ENCODE measurements at places on chromosomes 16 and 17. TPM values are rescaled to one million over a fixed set of nuclear protein-coding genes. Genes with fewer than 3 reads are reported as not detected.

DNA sequence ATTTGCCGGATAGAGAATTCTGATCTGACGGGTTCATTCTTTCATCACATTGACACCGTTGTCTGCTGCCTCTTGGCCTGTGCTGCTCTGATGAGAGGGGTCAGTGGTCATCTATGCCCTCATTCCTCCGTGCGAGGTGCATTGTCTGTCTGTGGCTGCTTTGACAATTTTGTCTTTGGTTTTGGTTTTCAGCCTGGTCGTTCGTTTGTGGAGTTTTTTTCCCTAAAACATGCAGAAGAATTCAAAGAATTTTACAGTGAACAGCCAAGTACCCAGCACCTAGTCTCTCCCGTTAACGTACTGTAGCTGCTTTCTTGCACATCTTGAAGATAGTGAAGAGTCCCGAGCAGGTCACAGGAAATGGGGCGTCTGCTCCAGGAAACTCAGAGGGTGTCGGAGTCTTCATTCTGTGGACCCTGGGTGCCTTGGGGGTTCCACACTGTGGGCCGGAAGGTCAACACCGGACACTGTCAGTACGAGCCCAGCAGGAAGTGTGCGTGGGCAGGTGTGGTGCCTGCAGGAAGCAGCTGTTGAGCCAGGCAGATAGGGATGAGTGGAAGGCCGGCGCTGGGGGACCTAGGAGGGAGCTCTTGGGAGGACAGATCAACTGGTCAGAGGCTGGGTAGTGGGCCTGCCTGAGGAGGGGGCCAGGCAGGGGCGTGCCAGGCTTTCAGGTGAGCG is 28.2 kb downstream of the CRAMP1 start:
- peaks cover 85% of the 10 kb centered on the region for H3K36me3 ChIP-seq
- no peaks in the 10 kb centered on the region for H3K4me1 ChIP-seq
- H3K27me3 ChIP-seq = no peaks in the 10 kb centered on the region
- DNase-seq = no peak

GRCh38 chr17:49859991-49860953 is 12.4 kb upstream of the TAC4 start:
- H3K27me3 ChIP-seq = no peaks in the 10 kb centered on the region
- no peak overlapping the region for H3K27ac ChIP-seq
- H3K4me3 ChIP-seq = no peak overlapping the region

The ITGAD gene
- total RNA-seq = not detected

- DNase-seq = no peak
- peak overlapping the region; percentile 85 for H3K27ac ChIP-seq
- no peaks in the 10 kb centered on the region for H3K36me3 ChIP-seq
- no peak overlapping the region for H3K4me3 ChIP-seq
- peaks cover 82% of the 10 kb centered on the region for H3K4me1 ChIP-seq
- H3K27me3 ChIP-seq = no peaks in the 10 kb centered on the region
Measured at GRCh38 chr16:1548727-1549126, 15.3 kb downstream of the TMEM204 start.

- no peak overlapping the region for H3K4me3 ChIP-seq
- no peak for DNase-seq
- H3K4me1 ChIP-seq = no peaks in the 10 kb centered on the region
- no peak overlapping the region for H3K27ac ChIP-seq
- H3K36me3 ChIP-seq = no peaks in the 10 kb centered on the region
Measured at GRCh38 chr17:65093930-65094329, 37.4 kb upstream of the GNA13 start.

DNA sequence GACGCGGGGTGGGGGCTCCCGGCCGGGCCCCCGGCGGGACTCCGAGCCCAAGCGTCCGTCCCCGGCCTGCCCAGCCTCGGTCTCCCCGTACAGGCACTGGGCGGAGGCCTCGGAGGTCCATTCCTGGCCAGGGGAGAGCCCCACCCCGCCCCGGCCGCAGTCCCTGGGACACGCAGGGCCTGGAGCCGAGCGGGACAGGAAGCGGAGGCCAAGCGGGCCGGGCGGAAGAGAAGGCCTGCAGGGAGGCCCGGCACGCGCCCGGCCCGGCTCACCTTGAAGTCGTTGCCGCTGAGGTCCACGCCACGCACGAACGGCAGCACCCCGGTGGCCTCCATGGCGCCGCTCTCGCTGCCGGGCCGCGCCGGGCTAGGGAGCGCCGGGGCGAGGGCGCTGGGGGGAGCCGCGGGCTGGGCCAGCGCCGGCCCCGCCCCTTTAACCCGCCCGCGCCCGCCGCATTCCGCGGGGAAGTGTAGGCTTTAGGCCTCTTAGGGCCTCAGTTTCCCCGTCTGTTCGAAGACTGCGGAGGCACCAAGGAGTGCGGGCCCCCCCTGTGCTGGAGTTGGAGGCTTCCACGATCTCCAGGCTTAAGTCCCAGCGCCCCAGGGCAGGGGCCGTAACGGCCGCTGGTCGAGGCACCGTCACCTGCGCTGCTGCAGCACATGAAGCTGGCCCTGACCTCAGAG is at the start of gene FLII:
TSS of gene FLII (minus strand) at position 383 of the 683 bp plus-strand sequence. CDS start at position 335, 48 bp downstream.
- H3K27ac ChIP-seq = peak within 1 kb of the TSS; percentile 99
- H3K4me3 ChIP-seq = peak within 1 kb of the TSS; percentile 76
- H3K36me3 ChIP-seq = peaks cover 35% of the 10 kb centered on the region
- no peaks in the 10 kb centered on the region for H3K27me3 ChIP-seq
- peak; percentile 94 for DNase-seq

DNA sequence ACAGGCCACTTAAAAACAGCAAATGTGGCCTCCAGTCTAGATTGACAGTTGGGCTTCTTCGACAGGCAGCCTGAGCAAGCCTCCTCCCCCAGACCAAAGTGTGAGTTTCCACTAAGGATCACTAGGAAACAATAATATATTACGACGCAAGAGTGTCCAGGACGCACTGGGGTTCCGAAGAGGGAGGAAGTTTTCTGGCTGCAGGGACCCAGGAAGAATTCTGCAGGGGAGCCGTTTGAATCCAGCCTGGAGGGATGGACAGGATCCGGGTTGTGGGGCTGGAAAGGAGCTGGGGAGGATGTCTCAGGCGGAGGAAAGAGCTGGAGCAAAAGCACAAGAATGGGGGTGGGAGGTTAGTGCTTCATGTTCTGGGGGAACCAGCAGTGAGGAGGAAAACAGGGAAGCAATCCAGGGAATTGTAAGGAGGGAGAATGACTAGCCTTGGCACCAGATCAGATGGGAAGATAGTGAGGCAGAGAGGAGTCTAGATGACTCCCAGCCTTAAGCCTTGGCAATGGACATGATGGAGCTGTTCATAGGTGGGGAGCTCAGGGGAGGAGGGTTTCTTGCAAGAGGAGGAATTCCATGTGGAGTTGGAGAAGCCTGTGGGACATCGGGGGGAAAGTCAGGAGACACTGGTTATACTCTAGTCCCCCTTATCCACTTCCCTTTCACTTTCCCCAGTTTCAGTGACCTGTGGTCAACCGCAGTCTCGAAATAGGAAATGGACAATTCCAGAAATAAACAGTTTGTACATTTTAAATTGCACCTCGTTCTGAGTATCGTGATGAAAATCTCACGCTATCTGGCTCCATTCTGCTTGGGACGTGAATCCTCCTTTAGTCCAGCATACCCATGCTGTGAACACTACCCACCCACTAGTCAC is 26.6 kb downstream of the NGFR start:
- H3K4me1 ChIP-seq = no peaks in the 10 kb centered on the region
- no peaks in the 10 kb centered on the region for H3K27me3 ChIP-seq
- H3K36me3 ChIP-seq = no peaks in the 10 kb centered on the region
- no peak for DNase-seq
- H3K4me3 ChIP-seq = no peak overlapping the region
- no peak overlapping the region for H3K27ac ChIP-seq

- H3K4me3 ChIP-seq = peak overlapping the region; percentile 60
- H3K27me3 ChIP-seq = no peaks in the 10 kb centered on the region
- peak overlapping the region; percentile 86 for H3K27ac ChIP-seq
- H3K36me3 ChIP-seq = no peaks in the 10 kb centered on the region
- peaks cover 23% of the 10 kb centered on the region for H3K4me1 ChIP-seq
Measured at GRCh38 chr16:31143011-31143693, 6.7 kb downstream of the PRSS36 start.

- no peak overlapping the region for H3K27ac ChIP-seq
- H3K4me1 ChIP-seq = no peaks in the 10 kb centered on the region
- no peak for DNase-seq
Measured at GRCh38 chr16:78909226-78909625, 691.3 kb downstream of the MAF start.

GRCh38 chr16:13143551-13143950 is 242.2 kb downstream of the SHISA9 start:
- no peak for DNase-seq
- H3K36me3 ChIP-seq = no peaks in the 10 kb centered on the region
- no peaks in the 10 kb centered on the region for H3K4me1 ChIP-seq
- no peak overlapping the region for H3K4me3 ChIP-seq
- no peak overlapping the region for H3K27ac ChIP-seq
- H3K27me3 ChIP-seq = no peaks in the 10 kb centered on the region

- H3K27me3 ChIP-seq = no peaks in the 10 kb centered on the region
- H3K4me3 ChIP-seq = no peak overlapping the region
- peak overlapping the region; percentile 58 for H3K27ac ChIP-seq
Measured at GRCh38 chr16:11093572-11094074, 149.3 kb downstream of the CLEC16A start.

GRCh38 chr17:58377661-58378060 is 25.7 kb upstream of the SUPT4H1 start:
- DNase-seq = no peak
- H3K36me3 ChIP-seq = no peaks in the 10 kb centered on the region
- H3K27ac ChIP-seq = no peak overlapping the region
- H3K4me1 ChIP-seq = peaks cover 31% of the 10 kb centered on the region
- no peaks in the 10 kb centered on the region for H3K27me3 ChIP-seq

DNA sequence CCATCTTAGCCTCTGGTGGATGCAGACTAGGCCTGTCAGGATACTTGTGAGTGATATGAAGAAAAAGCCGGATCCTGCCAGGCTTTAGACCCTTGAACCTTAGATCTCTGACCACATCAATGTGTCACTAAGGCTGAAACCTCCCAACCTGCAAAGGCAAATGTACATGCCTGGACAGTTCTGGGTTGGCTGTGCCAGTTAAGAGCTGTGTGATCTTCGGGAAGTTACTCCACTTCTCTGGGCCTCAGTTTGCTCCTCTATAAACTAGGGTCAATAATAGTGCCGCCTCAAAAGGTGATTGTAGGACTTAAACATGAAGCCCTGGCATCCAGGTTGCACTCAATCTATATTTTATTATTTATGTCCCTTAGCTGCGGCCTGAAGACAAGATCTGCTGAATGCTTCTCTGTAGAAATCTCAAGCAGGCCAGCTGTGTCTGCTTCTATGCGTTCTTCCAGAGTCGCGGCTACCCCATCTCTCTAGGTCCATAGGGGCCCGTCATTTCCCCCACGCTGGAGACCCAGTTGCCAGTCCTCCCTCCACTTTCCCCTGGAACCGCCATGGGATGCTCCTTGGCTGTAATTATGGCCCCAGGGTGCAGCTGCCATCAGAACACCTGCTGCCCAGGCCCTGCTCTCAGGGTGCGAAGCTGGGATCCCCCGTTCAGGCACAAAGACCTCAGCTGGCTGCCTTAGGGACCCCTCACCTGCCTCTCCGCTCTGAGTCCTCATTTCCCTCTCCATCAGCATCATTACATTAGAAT is 50.2 kb downstream of the AKAP1 start:
- H3K36me3 ChIP-seq = no peaks in the 10 kb centered on the region
- no peaks in the 10 kb centered on the region for H3K4me1 ChIP-seq
- peak; percentile 12 for DNase-seq
- no peaks in the 10 kb centered on the region for H3K27me3 ChIP-seq

DNA sequence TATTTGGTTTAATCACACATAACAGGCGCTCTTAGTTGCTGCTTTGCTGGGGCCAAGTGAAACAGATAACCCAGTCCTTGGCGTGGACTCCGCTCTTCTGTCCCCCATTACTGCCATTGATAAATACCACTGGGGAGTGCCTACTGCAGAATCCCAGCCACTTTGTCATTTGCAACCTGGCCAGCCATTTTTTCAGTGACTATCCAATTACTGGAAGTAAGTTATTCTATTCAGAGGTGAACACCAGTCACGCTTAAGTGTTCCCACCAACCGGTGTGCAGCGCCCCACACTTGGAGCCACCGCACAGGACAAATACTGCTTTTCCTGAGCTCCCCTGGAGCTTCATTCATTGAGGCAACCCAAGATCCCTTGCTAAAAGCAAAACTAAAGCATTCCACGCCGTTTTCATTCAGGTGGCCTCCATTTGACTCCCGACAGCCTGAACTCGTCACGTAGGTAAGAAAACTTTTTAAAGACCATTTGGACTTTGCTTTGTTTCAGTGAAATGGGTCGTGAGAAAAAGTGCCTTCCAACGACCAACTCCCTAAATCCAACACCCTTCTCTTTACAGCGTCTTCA is 1.8 kb downstream of the USP7 start:
- no peak for DNase-seq
- H3K4me1 ChIP-seq = peaks cover 55% of the 10 kb centered on the region
- H3K4me3 ChIP-seq = peak overlapping the region; percentile 71
- no peaks in the 10 kb centered on the region for H3K27me3 ChIP-seq
- no peaks in the 10 kb centered on the region for H3K36me3 ChIP-seq

GRCh38 chr16:51434567-51435198 is 283.6 kb upstream of the SALL1 start:
- no peak for DNase-seq
- no peak overlapping the region for H3K4me3 ChIP-seq
- no peak overlapping the region for H3K27ac ChIP-seq
- H3K36me3 ChIP-seq = no peaks in the 10 kb centered on the region

The KRTAP17-1 gene
- not detected for total RNA-seq

DNA sequence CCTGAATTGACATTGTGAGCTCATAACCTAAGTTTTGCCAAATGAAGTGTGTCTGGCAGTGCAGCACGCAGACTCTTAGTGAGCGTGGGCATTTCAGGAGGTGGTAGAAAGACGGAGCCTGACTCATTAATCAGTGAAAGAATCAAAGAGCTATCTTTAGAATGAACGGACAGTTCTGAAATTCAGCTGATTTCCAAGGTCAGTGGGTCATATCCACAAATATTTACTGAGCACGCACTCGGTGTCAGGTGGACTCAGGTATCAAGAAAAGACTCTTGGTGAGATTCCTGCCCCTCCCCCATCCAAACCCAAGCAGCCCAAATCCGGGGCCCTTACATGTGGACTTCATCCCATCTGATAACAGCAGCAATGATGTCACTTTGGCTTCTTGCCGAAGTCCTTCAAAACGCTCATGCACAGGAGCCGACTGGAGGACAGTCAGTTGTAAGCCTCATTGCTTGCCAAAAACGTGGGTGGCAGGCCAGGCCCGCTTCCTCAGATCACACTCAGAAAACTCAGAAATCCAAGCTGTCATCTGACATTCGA is 185.8 kb downstream of the HS3ST3A1 start:
- peak; percentile 88 for DNase-seq
- H3K27ac ChIP-seq = no peak overlapping the region
- H3K27me3 ChIP-seq = no peaks in the 10 kb centered on the region
- no peaks in the 10 kb centered on the region for H3K36me3 ChIP-seq

The HP gene
- total RNA-seq = 28.3 TPM
